Kidney glomerular epithelial cell (primary cell): ENCODE measurements at places on chromosomes 2 and 18.

GRCh38 chr18:21769206-21769605, 28.6 kb downstream of the MIB1 start:
- no peak for DNase-seq

DNA sequence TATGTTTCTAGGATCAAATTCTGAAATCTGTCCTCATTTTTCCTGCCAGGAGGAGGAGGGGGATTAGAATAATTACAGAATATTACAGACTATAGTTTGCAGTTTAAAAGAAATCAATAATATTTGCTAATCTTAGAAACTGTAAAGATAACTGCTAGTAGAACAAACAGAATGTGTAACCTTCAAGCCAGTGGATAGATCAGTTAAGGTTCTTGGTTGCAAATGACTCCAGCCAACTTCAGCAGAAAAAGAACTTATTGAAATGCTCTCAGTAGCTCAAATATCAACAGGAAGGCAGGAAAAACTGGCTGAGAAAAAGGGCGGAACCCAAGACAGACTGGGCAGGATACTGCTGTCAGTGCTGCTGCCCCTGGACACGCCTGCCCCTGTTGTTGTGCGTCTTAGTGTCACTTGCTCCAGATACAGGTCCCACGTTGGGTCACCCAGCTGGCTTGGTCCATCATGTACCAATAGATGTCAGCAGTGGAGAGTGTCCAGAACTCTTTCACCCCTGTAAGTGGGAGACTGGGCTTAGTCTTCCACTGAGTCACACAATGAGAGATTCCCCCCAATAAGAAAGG, 10.2 kb downstream of the NMUR1 start:
- DNase-seq, result no peak

DNA sequence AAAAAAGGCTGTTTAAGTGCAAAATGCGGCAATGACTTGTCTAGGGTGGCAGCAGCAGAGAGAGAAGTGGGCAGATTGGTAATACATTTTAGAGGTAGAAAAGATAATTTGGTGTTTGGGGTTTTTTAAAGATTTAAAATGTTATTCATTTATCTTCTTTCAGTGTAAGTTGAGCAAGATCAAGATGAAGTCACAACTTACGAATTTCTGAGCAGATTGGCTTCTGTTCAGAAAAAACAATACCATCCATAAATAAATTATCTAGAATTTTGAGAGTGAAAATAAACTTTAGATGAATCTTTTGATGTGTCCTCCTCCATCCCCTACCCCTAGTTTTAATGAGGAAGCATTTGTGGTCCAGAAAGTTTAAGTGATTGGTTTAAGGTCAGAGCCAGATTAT, 47.9 kb upstream of the FAM171B start:
- no peak for DNase-seq

- no peak for DNase-seq
These were observed 80.8 kb upstream of the CERS6 start for GRCh38 chr2:168375195-168375798.

- no peak for DNase-seq
These were observed 48.0 kb downstream of the MTX2 start for GRCh38 chr2:176317199-176317598.

DNA sequence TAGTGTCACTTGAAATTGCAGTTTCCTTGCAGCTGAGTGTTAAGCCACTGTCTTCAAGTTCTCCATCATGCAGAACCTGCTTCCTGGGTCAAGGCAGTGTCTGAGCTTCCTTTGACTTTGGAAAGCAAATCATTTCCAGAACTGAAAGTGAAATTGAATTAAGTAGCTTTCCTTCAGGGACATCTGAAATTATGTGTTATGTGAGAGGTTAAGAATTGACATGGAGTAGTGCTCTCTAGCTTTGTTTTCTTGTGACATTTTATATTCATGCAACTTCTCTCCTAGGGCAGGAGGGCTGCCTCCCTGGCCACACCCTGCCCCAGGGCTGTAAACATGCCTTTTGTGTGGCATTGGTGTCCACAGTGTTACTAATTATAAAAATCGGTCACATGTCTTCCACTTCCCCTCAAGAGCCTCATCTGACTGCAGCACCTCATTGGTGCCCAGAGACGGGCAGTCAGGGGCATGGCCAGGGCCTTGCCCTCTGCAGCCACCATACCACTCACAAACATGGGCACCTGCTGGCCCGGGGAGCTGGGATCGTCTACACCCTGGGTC, 14.4 kb downstream of the RAB12 start:
- no peak for DNase-seq

GRCh38 chr18:31102941-31103340, 720 bp upstream of the DSC2 start:
- peak; percentile 15 for DNase-seq

- DNase-seq, result no peak
These were observed 82.0 kb upstream of the IL1R2 start for GRCh38 chr2:101909760-101910159.

DNA sequence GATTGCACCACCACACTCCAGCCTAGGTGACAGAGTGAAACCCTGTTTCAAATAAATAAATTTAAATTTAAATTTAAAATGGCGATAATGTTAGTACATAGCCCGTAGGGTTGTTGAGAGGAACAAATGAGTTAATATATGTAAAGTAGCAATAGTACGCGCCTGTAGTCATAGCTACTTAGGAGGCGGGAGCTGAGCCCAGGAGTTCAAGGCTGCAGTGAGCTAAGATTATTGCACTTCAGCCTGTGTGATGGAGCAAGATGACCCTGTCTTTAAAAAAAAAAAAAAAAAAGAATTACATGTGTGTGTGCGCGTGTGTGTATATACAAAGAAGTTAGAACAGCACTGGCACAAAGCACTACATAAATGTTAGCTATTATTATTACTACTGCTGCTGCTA, 117.4 kb upstream of the ARL5A start:
- DNase-seq, result no peak
